ENCODE measurements at places on chromosomes 2 and 18. TPM values are rescaled to one million over a fixed set of nuclear protein-coding genes. Genes with fewer than 3 reads are reported as not detected.

The C2orf66 gene
- total RNA-seq, result not detected

DNA sequence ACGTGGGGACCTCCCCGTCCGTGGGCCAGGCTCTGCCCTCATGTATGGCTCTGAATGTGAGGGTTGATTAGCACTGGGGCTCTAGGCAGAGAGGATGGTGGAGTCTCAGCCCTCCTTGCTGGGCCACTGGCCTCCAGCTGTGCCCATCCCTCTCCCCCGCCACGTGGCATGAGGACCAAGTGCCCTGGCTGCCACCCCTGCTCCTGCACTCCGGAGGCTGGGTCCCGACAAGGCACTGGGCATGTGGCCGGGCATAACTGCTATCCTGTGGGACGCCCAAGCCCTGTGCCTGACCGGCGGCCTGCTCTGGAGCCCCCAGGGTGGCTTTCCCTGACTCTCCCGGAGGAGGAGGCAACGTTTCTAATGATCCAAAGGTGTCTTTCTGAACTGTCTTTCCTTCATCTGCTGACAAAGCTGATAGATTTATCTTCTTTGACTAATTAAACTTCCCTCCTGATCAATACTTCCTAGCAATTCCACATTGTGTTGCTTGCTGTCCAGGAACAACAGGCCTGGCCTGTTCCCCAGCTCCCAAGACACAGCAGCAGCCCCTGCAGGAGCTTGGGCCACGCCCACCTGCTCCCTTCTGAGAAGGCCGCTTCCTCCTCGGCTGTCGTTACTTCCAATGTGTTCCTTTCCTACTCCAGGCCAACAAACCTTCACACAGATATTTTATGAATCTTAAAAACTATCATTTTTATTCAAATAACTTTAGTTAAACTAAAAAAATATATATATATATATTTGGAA lies 132.0 kb downstream of the SNTG2 start:
- no peak for DNase-seq

GRCh38 chr18:48706731-48707130 lies 167.9 kb downstream of the CTIF start:
- no peak for DNase-seq

DNA sequence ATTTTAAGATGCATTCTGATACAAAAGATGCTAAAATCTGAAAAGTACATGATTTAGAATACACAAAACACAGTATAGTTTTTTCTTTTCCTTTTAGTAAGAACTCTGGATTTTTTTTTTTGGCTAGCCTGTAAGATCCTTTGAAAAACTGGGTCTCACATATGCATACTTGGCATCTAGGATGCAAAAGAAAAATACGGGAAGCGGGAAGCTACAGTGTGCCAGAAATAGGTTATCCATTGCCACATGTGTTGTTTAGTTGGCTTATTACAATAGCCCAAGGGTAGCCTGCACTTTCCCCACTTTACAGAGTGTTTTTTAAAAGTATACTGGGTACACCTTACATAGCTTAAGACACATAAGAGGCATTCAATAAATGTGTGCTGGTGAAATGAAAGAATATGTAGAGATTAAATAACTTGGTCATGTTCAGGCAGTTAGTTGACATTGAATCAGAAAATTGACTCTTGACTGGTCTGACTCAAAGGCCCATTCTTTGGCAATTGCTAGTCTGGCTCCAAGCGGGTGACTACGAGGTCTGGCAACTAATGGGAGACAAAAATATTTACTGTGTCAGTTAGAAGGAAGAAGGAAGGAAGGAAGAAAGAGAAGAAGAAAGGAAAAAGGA lies 286.8 kb upstream of the TRIB2 start:
- DNase-seq, result no peak
